Uterine smooth muscle cell (primary cell): ENCODE measurements at places on chromosomes 4 and X. TPM values are rescaled to one million over a fixed set of nuclear protein-coding genes. Genes with fewer than 3 reads are reported as not detected.

Gene SSX2B
- total RNA-seq = not detected in 2 replicates

Gene IL1RAPL2
- total RNA-seq = 0.11 TPM in 1 of 2 replicates, not detected in the other

Gene SERPINA7
- total RNA-seq = not detected in 2 replicates

Gene ARAP2
- total RNA-seq = 9.1 and 9.9 TPM in 2 replicates

Gene UGT2B11
- total RNA-seq = not detected in 2 replicates

Gene ADGRL3
- total RNA-seq = 0.11 and 0.12 TPM in 2 replicates

Gene HTN1
- total RNA-seq = not detected in 2 replicates

Gene DRP2
- 1.7 and 2.8 TPM in 2 replicates for total RNA-seq

Gene MTHFD2L
- total RNA-seq = 16.2 and 19.9 TPM in 2 replicates

Gene DUX4
- not detected in 2 replicates for total RNA-seq
